SW480 (cell line): ENCODE measurements at places on chromosomes 3 and 15.

- no peak for DNase-seq
Observed at GRCh38 chr15:28969511-28970085, 83.8 kb downstream of the APBA2 start.

GRCh38 chr3:143654906-143655305, 193.4 kb downstream of the SLC9A9 start:
- DNase-seq, result no peak

- DNase-seq, result peak; percentile 16
Observed at GRCh38 chr3:46462111-46462510, 2.6 kb downstream of the LTF start.

DNA sequence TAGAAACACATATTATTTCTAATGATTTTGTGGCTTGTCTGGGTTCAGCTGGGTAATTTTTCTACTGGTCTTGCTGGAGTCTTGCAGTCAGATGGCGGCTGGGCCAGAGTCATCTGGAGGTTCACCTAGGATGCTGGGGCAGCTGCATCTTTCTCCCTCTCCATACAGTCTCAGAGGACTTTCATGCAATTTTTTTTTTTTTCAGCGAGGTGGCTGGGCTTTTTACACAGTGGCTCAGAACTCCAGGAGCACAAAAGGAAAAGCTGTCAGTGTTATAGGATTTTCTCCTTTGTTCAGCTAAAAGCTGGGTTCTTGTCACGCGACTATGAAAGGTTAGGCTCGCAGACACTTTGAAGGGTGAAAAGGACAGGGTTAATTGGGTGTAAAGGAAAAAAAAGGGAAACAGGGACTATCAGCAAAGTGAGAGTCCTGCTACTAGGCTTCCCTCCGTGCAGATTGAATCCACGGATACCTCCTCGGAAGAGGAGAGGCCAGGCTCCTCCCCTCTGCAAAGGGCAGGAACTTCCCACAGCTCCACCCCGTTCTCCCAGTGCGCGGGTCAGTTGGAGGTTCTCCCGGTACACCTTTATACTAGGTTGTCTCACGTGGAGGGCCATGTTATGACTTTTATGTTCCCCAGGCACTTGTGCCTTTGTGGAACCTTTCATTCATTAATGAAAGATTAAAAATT, 44.3 kb downstream of the ADGRG7 start:
- no peak for DNase-seq

DNA sequence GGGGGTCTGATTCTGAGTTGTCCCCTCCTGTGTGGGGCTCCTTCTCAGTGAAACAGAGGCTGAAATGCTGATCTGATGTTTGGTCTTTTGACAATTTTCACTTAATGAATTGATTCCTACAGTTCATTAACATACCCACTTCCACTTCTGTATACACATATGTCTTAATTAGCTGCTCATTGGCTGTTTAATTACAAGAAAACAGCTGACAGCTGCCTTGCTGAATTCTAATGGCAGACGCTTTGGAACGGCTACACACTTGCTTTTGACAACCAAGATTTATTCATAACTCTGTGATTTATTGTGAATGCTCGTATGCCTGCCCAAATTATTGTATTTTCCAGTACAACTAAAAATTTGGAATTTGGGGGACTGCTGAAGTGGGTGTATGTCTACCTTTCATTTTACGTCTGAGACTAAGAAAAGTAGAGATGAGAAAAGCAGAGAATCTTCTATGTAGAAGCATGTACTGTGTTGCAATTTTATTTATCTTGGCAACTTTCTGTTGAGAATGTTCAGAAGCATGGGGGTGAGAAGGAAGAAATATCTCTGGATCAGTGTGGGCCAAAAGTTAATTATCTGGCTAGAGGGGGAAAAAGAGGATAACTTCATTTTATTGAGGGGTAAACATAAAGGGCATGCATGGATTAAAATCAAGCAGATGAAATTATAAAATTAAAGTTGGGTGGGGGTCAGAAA, 46.5 kb upstream of the ICE2 start:
- no peak for DNase-seq

DNA sequence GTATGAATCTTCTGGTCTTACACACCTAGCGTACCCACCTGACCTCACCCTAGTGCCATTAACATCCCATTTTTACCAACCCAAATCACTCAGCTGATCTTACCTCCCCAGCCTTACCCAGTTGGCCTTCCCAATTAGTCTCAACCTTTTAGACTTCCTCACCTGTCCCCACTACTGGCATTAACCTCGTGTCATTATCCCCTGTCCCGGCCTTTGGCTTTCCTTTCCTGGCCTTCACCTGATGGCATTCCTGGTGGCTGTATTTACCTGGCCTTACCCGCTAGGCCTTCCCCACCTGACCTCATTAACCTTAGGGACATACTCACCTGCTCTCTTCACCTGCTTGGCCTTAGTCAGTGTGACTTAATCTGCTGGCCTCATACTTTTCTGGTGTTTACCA, 104.1 kb downstream of the IL12A start:
- no peak for DNase-seq

DNA sequence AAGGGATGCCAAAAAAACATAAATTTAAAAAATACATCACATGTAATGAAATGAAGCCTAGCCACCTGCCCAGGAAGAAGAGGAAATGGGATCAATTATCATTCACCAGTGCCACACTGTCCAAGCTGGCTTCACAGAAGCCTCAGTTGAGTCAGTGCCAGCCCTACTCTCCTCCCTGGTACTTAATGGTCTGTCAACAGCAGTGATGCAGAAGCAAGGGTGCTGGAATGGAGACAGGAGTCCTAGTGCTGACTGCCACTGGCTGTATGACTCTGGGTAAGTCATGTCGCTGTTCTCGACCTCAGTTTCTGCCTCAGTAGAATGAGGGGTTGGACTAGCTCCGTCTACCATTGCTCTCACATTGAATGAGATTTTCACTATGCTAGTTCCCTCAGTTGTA, 78.5 kb upstream of the LARS2 start:
- DNase-seq, result no peak

DNA sequence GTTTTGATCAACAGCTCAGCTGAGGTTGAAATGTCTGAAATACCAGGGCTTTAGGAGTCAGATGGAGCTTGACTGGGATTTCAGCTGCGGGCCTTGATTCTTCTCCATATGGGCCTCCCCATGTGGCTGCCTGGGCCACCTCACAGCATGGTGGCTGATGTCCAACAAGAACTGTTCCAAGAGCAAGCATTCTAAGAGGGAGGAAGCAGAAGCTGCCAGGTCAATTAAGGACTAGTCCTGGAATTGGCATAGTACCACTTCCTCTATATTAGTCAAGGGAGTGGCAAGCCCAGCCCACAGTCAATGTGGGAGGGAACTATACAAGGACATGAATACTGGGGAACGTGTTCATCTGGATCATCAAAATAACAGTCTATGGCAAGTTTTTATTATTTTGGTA, 181.7 kb upstream of the ANKRD28 start:
- DNase-seq, result no peak

GRCh38 chr3:187996609-187997008, 157.3 kb upstream of the LPP start:
- DNase-seq, result no peak

GRCh38 chr3:122793568-122794416, at the start of gene HSPBAP1:
Gene HSPBAP1, minus strand, starts transcription at chr3:122793831. Its CDS starts 151 bp downstream, at chr3:122793680.
- peak; percentile 97 for DNase-seq

- no peak for DNase-seq
Observed at GRCh38 chr3:107013641-107014040, 363.6 kb upstream of the CCDC54 start.

DNA sequence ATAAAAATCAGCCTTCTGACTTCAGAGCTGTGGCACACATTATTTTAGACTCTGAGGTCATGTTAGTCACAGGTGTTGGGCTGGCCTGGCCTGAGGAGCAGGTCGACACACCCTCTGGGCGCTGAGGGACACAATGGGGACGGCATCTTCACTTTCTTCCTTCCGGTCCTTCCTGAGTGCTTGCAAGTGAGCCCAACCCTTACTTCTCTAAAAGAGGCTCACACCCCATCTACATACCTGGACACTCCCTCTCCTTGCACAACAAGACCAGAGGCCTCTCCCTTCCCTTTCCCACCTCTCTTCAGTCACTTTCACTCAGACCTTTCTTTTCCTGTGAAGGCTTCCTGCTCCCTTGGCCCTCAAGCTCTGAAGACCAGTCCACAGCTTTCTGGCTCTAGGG, 85.4 kb downstream of the XXYLT1 start:
- no peak for DNase-seq

DNA sequence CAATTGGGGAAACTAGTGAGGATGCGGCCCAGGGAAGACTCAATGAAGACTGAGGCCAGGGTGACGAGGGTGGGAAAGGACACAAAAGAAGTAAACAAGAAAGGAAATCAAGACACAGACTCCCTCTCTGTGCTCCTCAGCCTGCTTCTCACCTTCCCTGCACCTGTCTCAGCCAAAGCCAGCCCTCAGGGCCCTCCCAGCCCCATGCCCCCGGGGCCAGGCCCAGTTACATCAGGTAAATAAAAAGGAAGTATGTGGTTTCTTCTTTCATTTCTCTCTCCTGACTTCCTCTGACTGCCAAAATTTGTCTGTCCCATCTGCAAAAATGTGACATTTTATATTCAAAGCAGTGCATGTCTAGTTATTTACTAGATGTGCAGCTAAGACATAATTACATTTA, 328.0 kb downstream of the UACA start:
- no peak for DNase-seq

GRCh38 chr3:72722930-72723726, 125.1 kb downstream of the SHQ1 start:
- DNase-seq, result no peak

- no peak for DNase-seq
Observed at GRCh38 chr15:71449956-71450355, 334.7 kb downstream of the THSD4 start.

DNA sequence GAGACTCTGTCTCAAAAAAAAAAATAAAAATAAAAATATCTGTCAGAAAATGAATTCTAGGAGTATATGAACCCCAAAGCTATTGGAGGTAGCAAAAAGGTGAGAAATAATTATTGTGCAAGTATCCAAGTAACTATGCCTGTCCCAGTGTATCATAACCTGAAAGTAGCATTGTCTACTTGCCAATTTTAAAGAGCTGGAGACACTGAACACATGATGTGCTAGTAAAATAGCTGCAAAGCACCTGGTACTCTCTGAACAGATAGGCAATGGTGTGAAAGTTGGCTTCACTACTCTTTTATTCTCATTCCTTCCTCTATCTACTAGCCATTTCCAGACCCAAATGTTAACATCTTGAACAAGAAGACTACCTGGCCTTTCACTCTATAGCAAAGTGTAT, 208.9 kb downstream of the FOXP1 start:
- DNase-seq, result no peak

DNA sequence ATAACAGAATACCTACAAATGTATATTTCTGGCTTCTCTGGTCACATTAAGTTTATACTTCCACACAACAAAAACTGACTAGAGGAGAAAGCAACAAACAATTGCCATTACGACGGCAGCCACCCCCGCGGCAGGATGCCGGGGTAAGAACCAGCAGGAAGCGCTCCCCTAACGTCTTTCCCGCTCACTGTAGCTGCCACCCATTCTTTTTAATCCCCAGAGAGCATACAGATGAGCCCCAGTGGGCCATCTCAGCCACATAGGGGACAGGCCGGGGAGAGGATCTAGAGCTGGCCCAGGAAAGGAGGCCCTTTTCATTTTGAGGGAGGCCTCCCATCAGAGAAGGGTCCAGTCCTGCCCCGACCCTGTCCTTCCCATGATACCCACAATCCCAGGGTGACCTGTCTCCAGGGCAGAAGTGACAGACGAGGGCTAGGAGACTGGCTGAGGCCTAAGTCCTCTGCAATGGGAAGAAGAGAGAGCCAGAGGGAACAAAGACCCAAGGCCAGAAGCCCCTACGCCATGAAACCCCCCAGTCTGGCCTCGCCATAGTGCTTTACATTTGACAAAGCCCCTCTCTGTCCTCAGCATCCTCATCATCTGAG, 3.6 kb upstream of the CALML4 start:
- no peak for DNase-seq

DNA sequence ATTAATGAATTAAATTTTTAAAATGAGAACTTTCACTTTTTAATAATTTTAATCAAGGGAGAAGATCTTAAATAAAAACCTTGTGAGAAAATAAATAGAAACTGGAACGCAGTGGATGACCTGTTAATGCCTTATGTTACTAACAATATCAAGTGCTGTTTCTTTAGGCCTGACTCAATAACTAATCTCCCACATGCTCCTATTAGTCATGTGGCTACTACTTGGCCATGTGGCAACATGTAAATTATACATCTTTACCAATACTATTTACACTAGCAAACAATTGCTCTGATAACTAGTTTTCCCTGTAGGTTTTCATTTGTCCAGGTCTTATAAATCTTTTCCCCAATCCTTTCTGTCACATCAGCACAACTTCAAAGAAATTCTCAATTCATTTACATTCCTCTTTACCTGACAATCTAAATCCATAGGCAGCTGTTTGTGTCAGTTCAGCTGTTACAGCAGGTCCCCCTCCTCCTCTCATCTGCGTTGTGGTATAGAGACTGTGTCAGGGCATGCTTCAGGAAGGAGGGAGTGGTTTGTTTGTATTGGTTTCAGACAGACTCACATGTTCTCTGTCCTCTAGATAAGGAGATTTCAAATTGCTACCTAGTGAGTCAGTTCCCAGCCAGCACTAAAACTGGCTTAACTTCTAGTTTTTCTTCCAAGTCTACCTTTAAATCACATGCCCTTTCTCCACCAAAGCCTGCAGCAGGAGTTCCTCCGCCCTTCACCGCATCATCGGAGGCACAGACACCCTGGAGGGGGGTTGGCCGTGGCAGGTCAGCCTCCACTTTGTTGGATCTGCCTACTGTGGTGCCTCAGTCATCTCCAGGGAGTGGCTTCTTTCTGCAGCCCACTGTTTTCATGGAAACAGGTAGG, 11.3 kb upstream of the C3orf52 start:
- peak; percentile 98 for DNase-seq

GRCh38 chr3:62249855-62250543, 123.4 kb downstream of the FEZF2 start:
- DNase-seq, result no peak

- DNase-seq, result no peak
Observed at GRCh38 chr15:88177451-88177850, 79.1 kb downstream of the NTRK3 start.

DNA sequence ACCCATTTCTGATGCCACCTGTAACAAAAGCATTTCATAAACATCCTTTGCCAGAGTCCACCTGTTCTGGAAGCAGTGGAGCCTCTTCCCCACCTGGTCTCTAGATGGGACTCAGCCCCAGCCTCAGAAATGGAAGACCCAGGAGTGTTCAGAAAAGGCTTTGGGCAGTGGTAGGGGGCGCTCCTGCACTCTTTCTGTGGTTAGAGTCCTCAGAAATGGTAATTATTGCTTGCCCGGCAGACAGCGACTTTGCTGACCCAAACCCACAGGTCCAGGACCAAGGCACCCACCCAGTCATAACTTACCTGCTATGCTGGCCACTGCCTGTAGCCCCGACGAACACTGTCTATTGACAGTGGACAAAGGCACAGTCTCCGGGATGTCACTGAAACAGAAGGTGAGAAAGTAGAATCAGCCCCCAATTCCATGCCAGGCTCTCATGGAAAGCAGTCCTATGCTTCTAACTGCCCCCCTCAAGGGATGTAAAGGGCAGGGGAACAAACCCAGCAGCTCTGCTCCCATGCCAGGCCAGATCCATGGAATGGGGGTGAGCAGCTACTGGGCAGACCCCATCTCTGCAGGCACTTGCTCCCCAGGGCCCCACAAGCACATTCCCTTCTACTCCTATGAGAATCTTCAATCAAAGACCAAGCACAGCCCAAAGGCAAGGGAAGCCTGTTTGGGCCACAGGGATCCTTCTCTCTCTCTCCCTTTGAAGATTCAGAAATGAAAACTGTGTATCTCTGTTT, 5.1 kb downstream of the ACAA1 start:
- DNase-seq, result no peak
